ENCODE measurements at places on chromosomes 16 and 17.
A peak's percentile ranks its signal among the peaks of the same experiment; 100 is the strongest.

GRCh38 chr17:47172696-47173565 lies 16.2 kb downstream of the CDC27 start:
- no peak for DNase-seq

DNA sequence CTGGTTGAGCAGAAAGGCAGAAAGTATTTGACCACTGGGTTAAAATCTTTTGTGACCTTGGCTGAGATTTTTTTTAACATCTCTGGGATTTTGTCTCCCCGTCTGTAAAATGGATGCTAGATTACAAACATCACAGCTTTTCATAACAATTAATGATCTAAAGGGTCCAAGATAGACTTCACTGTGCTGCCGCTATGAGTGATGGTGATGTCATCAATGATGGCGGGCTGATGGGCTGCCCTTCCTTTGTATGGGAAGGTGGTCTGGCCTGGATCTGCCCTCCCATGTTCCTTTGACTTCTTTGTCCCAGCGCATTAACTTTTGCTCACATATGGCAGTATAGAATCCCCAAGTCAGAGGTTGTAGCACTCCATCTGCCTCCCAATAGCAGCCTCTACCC lies 116.7 kb downstream of the IRX5 start:
- no peak for DNase-seq

- DNase-seq, result no peak
Observed at GRCh38 chr17:34511931-34512330, 67.5 kb upstream of the TMEM132E start.

- DNase-seq, result no peak
Observed at GRCh38 chr17:64084086-64084939, 45.6 kb downstream of the ERN1 start.

DNA sequence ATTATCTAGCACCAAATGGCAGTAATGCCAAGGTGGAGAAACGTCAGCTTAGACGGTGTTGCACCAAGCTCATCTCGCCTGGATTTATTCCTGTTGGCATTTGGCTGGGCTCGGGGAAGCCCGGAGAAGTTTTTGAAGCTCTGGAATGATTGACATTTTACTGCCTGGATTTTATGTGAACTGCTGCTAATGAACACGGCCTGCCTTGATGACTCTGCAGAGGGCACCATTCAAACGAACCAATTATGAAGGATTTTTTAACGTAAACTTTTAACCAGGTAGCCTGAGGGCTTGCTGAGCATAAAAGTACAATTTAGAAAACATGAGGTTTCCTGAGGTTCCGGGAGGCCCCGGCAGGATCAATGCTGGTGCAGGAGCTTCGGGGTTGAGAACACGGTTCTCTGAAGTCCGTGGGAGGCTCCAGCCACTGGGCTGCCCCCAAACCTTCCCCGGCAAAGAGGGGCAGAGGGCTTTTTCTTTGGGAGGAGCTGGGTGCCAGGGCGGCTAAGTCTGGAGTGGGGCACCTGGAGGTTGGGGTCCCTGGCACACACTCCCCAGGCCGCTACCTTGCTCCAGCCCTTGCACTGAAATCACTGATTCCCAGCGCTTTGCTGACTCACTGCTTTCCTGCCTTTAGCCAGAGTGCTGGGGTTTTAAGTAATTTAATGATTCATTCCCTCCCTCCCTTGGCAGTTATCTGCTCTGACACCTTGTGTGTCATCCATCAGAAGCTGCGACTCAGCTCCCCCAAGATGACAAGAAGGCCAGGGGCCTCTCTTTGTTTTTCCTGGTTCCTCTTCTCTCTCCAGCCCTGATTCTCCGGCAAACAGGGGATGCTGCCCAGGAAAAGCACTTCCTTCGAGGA lies 161.2 kb upstream of the IRX3 start:
- DNase-seq, result peak; percentile 75

DNA sequence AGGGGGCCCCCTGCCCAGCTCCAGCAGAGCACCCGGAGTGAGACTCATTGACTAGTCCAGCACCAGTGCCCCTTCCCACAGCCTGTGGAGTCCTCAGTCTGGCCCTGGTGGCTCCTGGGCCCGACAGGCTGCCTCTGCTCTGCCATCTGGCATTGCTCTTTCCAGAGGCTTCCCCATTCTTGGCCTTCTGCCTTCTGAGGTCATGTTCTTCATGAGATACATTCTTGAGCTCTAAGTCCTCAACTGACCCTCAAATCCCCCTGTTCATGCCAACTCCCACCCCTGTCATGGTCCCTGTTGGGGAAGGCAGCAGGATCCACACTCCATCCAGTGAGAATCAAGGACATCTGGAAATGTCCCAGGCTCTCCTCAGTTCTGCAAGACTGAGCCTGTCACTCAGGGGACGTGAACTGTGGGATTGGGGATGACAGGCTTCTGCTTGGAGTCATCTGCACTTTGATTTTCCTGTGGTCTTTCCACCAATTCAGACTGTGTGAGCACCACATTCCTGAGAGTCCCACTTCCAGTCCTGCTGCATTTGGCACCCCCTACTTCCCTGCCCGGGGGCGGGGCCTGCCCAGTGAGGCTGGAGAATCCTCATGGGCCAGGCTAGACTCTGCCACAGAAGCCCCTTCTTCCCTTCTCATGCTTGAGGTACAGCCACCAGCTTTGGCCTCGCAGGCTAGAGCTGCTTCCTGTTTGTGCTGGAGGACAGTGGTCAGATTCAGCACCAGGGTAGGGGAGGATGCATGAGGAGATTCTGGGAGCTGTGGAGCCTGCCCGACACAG lies 2.7 kb downstream of the TRPV2 start:
- DNase-seq, result no peak

GRCh38 chr17:74369221-74369620 lies 1.9 kb downstream of the GPR142 start:
- no peak for DNase-seq

GRCh38 chr17:48490451-48490892 lies 40.3 kb downstream of the HOXB1 start:
- DNase-seq, result no peak

GRCh38 chr17:4204710-4205173 lies 59.0 kb downstream of the ANKFY1 start:
- peak; percentile 79 for DNase-seq

DNA sequence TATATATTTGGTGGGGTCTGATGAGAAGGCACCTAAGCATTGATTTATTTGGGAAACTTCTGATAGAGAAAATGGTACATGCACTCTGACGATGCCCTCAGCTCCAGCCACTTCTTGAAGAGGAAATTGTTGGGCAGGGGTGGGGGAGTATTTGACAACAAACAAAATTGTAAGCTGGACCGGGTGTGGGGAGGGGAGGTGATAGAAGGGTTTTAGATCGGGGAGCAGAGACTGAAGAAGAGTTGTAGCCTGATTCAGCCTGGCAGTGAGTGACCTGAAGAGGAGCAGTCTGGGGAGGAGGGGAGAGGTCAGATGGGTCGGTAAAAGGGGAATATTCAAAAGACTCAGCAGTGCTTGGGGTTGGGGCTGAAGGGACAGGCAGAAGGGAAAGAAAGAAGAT lies 2284.7 kb downstream of the TP53TG3F start:
- no peak for DNase-seq

DNA sequence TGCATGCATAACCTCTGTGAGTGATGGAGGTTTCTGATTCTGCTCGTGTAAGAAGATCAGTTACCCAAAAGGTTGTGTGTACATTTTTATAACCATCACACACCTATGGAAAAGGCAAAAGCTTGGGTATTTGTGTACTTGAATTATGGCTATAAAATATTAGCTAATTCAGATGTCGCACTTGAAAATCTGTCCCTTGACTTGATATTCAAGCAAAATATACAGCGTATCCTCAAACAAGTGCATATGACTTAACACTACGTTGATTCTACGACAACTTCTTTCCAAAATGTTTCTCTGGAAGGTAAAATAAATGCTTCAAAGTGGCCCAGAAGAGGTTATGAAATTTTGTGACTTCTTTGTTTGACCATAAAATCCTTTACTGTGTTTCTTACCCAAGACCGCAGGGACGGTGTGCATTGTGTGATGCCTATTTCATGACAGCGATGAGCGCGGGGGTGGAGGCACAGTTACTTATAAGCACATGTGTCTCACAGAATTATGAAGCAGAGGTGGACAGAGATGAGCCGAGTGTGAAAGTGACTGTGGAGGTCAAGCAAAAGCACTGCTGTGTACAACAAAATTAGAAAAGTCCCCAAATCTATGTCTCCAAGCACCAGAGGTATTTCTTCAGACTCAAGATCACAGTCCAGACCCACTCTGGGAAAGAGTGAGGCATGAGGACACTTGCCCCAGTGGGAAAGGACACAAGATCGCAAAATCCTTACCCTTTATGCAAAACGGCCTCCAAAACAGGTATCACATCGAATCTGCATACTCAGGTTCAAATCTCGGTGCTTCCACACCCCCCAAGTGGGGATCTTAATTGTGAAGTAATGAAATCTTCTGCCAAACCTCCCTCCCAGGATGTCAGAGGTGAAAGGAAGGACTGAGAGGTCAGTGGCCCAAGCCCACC lies 4.1 kb upstream of the HOXB9 start:
- DNase-seq, result no peak

GRCh38 chr16:70680495-70681381 lies 5.1 kb downstream of the MTSS2 start:
- DNase-seq, result no peak

DNA sequence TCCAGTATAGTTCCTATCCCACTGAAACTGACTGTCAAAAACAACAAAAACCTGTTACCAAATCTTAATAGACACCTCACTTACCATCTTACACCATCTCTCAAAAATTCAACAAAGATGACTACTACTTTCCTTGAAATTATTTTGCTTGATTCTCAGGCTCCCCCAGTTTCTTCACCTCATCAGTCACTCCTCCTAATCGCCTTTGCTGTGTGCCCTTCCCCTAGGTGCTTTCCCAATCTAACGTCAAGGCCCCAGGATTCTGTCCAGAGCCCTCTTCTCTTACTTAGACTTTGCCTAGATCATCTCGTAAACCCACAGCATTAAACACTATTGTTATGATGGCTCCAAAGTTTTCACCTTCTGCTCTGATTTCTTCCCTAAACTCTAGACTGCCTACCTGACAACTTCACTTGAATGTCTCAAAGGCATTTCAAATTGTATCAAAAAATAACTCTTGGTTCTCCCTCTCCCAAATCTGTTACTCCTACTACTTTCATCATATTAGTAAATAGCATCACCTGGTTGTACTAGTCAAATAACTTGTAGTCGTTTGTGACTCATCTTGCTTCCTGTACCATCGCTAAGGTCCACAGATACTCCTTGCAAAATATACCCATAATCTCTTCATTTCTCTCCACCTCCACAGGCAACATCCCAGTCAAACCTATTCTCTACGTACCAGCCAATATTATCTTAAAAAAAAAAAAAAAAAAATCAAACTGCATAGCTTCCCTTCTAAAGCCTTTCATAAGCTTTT lies 18.0 kb downstream of the C16orf87 start:
- no peak for DNase-seq

- DNase-seq, result no peak
Observed at GRCh38 chr17:15048933-15049794, 216.0 kb downstream of the PMP22 start.

- no peak for DNase-seq
Observed at GRCh38 chr16:81315271-81316175, 761 bp downstream of the GAN start.

DNA sequence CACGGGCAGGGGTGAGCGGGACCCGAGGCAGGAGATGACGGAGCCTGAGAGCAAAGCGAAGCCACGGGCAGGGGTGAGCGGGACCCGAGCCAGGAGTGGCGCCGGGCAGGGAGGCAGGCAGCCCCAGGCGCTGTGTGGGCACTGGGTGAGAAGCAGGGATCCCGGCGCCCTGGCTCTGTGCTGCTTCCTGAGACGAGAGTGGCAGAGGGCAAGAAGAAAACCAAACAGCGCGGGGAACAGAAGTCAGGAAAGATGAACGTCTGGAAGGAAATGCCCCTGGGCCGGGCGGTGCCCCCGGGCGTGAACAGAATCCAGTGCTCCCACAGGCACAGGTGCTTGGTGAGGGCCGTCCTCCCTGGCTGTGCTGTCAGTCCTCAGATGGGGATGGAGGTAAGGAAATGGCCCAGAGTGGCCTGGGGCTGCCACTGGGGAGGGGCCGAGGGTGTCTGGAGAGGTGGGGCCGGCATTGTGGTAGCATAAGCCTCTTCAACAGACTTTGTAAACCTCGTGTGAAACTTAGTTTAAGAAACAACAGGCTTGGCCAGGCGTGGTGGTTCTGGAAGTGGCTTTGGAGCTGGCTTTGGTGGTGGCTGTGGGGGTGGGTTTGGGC lies 9.8 kb downstream of the ASPSCR1 start:
- no peak for DNase-seq

DNA sequence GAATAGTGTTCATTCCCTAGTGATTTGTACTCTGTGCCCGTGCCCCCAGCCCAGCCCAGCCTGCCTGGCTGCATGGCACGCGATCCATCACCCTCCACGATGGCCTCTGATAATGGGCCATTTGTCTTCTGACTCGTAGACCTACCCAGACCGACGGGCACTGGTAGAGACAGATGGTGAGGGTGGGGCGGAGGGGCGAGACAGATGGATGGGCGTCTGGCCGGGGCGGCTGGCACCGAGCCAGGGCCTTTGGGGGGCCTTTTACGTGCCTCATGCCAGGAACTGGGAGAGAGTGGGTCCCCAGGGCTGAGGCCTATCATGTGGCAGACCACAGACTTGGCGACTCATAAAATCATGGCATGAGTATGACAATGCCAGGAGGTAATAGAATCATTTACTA lies 25.4 kb downstream of the CRHR1 start:
- DNase-seq, result no peak

DNA sequence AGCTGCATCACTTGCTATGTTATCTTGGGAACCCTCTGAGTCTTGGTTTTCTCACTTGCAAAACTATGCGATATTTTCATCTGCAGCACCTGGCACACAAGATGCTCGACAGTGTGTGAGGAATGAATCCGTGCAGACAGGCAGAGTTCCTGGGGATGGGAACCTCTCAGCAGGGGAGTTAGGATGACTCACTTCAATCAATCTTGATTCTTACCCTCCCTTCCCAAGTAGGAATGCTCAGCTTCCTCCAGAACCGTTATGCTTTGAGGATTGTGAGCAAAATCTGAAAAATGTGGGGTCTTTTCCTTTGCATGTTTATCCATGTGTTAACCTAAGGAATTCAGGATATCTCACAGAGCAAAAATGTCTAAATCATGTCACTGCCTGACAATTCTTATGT lies 68.9 kb upstream of the HNF1B start:
- peak; percentile 97 for DNase-seq

DNA sequence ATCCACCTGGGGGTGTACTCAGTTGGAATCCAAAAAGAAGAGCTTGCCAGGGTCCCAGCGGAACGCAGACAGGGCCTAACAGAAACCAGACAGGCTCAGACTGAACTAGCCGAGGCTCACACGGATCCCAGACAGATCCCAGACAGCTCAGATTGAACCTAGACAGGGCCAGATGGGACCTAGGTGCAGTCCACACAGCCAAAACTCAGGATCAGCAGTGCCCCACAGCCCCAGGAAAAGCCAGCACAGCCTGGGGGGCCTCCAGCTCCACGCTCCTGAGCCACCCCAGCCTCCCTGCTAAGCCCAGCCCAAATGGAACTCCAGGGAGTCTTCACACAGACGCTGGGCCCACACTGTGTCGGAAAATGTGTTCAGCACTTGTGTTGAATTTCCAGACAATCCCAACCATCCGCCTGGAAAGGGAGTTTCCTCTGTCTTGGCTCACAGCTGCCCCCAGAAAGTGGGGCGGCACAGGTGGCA lies 7.5 kb downstream of the STX1B start:
- DNase-seq, result no peak

Measured in fibroblast of skin of left quadriceps (primary cell).